Trophoblast cell (in vitro differentiated cells and primary cell): ENCODE measurements at places on chromosomes 6 and 20.

- peak; percentile 53 for DNase-seq
These were observed 18.7 kb downstream of the BTN3A1 start for GRCh38 chr6:26420688-26421171.

- peak; percentile 20 for DNase-seq
These were observed 2.0 kb upstream of the MICA start for GRCh38 chr6:31401403-31401802.

- DNase-seq, result no peak
These were observed 18.8 kb downstream of the CARMIL1 start for GRCh38 chr6:25297823-25298522.

DNA sequence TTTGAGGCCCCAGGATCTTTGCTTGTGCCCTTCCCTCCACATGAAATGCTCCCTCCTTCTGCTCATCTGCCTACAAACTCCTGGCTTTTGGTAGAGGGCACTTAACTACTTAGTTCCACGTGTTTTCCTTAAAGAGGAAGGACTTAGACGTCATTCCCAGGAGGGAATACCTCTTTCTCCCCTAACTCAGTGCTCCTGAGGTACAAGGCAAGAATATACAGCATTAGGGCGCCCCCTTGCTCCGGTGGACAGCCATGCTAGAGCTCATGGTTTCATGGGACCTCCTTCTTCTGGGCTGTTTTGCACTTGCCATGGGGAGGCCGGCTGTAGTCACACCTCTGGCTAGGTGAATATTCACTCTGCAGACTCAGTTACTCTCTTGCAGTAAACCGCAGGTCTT lies 93.8 kb upstream of the LY86 start:
- peak; percentile 18 for DNase-seq

- no peak for DNase-seq
These were observed 32.6 kb upstream of the SLC35D3 start for GRCh38 chr6:136889271-136890193.

DNA sequence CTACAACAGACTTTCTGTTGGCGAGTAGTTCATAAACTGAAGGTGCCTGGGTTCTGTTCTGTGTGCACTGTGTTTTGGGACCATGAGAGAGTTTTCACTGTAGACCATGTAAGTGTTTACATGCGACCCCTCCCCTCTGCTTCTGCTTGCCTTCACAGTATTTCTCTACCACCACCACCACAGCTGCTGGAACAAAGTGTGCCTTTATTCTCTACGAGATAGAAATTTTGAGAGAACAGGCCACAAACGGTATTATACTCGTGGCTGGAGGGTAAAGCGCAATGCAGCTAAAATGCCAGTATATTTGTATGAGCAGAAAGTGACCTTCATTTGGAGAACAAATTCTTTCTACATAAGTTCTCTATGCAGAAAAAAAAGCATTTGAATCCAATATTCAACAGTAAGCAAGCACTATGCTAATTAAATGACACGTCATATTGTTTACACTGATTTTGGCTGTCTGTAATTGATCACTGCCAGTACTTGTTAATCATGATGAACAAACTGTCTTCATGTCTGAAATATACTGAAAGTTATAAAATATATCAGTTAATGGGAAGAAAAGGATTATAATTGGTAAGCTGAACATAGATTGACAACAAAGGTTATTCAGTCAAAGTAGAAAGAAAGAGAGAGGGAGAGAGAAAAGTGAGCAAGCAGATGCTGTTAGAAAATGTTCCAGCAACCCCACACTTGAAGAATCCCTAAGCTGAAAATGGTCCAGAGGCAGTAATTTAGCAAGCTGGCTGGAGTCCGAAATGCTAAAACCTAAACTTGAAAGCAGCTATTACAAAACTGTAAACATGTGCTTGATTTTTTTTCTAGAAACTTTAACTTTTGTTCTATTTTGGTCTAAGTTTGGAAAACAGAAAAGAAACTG lies 8.8 kb downstream of the CLDN20 start:
- DNase-seq, result no peak

DNA sequence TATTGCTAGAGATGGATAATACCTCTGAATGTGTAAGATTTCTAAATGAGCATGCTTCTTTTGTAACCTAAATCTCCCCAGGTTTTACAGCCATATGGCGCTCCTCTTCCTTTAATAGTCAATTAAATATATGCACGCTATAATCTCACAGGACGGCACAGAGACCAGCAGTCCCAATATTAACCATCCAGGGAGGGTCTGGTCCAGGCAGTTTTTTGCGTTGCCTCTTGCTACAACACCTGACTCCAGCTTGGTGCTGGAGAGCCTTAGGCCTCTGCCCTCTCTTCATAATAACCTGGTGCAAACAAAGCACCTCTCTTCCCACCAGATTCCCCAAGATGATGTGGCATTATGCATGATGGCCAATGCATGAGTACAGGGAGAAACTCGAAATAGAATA lies 183.4 kb downstream of the LY86 start:
- no peak for DNase-seq

- peak; percentile 31 for DNase-seq
These were observed 78.7 kb upstream of the PHACTR3 start for GRCh38 chr20:59525500-59526241.

GRCh38 chr20:19964289-19965265 lies 52.6 kb upstream of the NAA20 start:
- peak; percentile 68 for DNase-seq

GRCh38 chr6:157661652-157662051 lies 161.4 kb upstream of the SNX9 start:
- DNase-seq, result no peak

- DNase-seq, result peak; percentile 80
These were observed 13.6 kb downstream of the GSTA2 start for GRCh38 chr6:52749556-52750152.

GRCh38 chr6:39599973-39600372 lies 125.2 kb downstream of the KIF6 start:
- DNase-seq, result no peak

- DNase-seq, result no peak
These were observed 28.6 kb upstream of the OLIG3 start for GRCh38 chr6:137522831-137523230.

- DNase-seq, result no peak
These were observed 127.7 kb downstream of the ALDH8A1 start for GRCh38 chr6:134821928-134822864.

GRCh38 chr20:50379049-50379990 lies 130.9 kb upstream of the PTPN1 start:
- DNase-seq, result no peak

GRCh38 chr6:135461208-135461607 lies 36.3 kb downstream of the AHI1 start:
- no peak for DNase-seq

DNA sequence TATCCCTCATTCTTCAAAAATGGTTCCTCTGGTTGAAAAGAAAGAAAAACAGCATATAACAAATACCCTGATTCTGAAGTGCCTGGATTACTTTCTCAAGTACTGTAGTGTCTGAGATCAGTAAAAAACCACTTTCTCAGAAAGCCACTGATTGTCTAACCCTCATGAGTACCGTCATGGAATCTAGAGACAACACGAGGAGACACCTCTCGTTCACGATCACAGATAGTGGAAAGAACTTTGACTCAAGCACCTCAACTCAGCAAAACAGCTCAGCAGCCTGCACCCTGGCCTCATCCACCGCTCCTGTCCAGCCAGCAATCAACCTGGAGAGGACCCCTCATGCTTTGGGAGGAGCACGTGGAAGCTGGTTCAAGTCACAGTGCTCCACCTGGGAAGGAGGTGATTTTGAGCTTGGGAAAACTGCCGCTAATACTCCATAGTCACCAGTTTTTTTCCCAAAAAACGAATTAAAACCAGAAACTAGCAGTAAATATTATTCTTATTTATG lies 1.0 kb downstream of the SCML4 start:
- no peak for DNase-seq

DNA sequence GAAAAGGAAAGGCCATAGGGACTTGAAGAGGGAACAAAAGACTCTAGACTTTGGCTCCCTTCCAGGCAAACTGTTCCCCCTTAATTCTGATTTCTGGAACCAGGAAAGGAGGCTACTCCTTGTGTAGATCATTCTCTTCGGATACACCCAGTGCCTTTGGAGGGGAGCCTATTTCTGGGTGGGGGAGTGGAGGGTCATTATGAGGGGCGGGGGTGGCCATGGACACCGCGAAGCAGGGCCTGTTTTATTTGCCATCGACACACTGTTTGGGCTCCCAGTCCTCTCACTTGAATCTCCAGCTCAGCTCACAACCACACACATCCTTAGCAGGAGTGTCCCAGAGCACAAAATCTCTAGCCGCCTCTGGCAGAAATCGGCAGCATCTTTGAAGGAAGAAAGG lies 132.3 kb downstream of the PXDC1 start:
- no peak for DNase-seq

DNA sequence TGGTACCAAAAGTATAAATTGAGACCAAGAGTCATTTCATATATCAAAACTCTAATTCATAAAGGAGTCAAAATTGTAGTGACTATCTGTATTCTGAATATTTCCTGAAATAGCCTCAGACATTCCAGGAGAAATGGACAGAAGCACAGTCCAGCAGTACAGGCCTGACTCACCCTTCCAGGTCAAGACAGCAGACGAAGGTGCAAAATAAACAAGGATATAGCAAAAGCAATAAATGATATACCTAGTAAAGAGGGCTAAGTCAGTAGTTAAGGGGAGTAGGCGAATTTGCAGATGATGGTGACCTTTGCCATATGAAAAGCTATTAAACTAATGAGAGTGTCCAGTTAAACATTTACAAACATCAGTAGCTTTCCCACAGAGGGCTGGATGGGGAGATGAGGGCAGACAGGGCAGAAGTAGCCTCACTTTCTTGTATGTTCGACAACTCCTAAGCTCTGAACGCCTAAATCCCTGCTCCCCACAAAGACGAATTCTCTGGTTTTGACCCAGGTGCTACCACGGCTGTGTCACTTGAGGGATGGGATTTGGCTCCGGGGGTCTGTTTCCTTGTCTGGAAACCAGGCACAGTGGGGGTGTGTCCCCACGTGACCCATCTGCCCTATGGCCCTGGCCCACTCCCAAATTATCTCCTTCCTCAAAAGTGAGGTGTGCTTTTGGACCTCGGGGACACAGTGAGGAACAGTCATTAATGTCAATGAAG lies 3.6 kb upstream of the SLC52A3 start:
- no peak for DNase-seq

DNA sequence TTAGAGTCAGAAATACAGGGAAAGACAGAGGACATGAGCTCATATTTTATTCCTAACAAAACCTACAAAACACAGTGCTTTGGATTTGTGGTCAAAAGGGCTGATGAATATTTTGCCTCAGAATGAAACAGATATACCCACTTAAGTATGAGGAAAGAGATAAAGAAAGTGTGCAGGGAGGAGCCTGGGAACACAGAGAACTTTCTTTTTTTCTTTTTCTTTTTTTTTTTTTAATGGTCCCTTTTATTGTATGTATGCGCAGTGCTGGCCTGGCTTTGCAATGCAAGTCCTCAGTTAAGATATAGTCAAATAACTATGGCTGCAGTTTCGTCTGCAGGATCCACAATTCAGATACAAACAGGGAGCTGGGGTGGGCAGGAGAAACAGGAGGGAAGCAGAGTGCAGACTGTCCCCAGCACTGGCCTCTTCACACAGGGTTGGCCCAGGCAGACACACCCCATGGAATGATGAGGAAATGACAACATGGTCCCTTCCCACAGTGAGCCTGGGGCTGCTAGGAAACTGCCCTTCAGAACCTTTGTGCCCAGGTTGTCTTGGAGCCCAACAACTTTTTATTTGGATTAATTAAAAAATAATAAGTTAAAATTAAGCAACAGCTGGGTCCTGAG lies 629.8 kb upstream of the AGPAT4 start:
- no peak for DNase-seq

- DNase-seq, result no peak
These were observed 1.1 kb downstream of the OSBPL2 start for GRCh38 chr20:62239278-62239879.

- DNase-seq, result no peak
These were observed 331.4 kb upstream of the QKI start for GRCh38 chr6:163083141-163083540.

DNA sequence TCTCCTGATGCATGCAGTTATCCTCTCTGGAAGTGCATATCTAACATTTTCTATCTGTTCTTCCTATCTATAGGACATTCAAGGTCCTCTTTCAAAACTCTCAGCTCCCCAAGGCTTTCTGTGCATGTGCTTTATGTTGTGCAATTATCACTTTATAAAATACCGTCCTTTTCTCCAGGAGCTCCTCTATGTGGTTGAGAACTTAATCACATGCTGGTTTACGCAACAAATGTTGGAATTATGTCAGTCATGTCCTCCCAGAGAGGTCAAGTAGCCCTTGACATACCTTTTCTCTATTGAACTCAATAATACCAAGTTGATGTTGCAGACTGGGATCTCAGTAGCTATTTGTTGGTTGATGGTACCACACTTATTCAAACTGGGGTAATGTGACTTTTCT lies 388.4 kb downstream of the BTBD3 start:
- no peak for DNase-seq

DNA sequence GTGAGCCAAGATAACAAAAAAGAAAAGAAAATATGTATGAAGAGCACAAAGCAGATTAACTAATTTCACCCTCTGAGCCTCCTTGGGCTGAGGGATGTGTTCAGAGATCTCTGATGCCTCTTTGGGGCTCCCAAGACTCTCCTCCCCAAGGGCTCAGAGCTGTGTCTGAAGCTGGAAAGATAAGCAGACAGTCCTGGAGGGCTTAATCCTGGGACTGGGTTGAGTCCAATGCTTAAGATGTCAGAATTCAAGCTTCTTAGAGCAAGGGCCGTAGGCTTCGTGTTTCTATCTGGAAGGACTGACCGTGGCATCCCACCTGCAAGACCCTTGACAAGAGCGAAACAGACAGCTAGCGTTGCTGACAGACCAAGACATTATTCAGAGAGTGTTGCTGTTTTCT lies 229.0 kb downstream of the ZMYND8 start:
- DNase-seq, result no peak

GRCh38 chr6:125951323-125951722 lies 5.2 kb upstream of the HINT3 start:
- no peak for DNase-seq

GRCh38 chr6:34656378-34657036 lies 40.1 kb downstream of the ILRUN start:
- no peak for DNase-seq

GRCh38 chr6:3372184-3372846 lies 84.5 kb downstream of the SLC22A23 start:
- no peak for DNase-seq

DNA sequence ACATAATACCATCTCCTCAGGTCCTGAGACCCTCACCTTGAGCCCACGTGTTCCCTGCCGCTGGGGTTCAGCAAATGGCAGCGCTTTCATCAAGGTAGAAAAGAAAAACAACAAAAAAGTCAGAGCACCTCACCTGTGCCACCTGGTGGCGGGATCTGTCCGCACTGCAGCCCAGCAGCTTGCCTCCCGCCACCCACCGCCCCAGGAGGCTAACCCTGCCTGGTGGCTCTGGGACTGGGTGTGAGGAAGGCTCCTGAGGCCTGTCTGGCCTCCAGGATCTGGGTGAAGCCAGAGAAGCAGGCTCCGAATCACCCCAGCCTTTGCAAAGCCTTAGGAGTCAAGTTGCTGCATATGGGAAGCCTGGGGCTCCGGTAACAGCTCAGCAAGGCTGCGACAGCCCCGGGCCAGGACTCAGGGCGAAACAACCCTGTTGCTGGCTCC lies 270.8 kb downstream of the BMP7 start:
- DNase-seq, result peak; percentile 86
